ENCODE measurements at places on chromosomes 4 and X. TPM values are rescaled to one million over a fixed set of nuclear protein-coding genes. Genes with fewer than 3 reads are reported as not detected.

SULT1B1 gene
- total RNA-seq, result 0.13 TPM

USP26 gene
- not detected for total RNA-seq

SLC10A3 gene
- total RNA-seq, result 7.4 TPM

NDST3 gene
- total RNA-seq, result not detected

MMRN1 gene
- total RNA-seq, result under 0.01 TPM

SHISA3 gene
- total RNA-seq, result not detected

DNA sequence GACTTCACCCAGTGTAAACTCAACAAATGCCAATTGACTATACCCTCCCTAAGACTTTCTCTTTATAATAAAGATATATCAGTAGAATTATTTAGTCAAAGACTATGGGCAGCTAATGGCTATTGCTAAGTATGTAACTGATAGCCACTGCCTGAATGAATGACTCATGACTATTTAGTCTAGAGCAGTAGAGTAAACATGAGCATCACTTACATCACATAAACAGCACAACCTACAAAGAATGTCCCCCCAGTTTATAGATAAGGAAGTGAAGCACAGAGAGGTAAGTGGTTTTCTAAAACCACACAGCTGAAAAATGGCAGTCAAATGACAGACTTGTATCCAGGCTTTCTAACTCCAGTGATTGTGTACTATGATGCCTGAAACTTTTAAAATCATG, 507.0 kb downstream of the PPARGC1A start:
- peak; percentile 86 for DNase-seq

GRCh38 chrX:35499071-35499862, 298.9 kb upstream of the MAGEB16 start:
- no peak for DNase-seq

- no peak for DNase-seq
Observed at GRCh38 chrX:121301356-121301755, 253.9 kb downstream of the GLUD2 start.

- DNase-seq, result peak; percentile 73
Observed at GRCh38 chrX:40784516-40785151, 49.3 kb upstream of the MED14 start.

DNA sequence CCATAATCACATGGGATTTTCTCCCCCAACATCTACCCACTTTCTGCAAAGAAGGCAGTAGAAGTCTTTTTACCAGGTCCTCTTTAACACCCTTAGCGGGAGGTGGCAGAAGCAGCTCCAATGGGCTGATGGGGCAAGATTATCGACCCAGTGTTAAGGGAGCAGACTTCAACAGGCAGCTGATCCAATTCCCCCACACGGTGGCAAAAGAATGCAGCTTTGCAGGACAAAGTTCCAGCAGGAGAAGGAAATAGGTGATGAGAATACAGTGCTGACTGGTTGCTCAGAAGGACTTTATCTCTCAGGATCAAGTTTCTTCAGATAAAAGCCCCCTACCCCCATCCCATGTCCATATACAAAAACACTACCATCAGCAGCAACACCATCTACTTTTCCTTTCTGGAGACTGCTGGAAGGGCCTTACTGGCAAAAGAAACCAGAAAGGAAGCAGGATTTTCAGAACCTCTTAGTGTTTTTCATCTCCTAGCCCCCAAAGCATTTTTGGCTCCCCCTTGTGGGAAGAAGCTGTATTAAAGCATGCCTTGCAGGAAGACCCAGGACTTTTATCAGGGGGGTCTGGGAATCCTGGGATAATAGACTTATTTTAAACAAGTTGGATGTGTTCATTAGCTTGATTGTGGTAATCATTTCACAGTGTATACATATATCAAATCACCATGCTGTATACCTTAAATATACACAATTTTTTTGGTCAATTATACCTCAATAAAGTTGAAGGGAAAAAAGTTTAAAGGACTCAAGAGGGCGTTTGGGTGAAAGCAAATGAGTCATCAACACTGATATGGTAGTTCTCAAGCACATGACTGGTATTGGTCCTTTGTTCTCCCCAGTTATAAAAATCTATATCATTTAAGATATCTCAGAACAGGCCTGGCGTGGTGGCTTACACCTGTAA, 146.4 kb downstream of the GPC3 start:
- peak; percentile 26 for DNase-seq

DNA sequence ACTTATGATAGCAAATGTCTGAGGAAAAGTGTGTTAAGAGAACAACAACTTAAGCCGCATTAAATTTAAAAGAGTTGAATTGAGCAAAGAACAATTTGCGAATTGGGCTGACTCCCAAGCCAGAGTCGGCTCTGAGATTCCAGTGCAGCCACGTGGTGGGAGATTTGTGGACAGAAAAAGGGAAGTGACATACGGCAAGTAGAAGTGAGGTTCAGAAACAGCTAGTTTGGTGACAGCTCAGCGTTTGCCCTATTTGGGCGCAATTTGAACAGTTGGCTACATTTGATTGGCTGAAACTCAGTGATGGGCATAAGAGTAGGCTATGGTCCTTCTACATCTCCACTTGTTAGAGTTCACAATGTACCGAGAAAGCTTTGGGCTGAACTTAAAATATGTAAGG, 124.0 kb downstream of the PRKX start:
- DNase-seq, result no peak

DNA sequence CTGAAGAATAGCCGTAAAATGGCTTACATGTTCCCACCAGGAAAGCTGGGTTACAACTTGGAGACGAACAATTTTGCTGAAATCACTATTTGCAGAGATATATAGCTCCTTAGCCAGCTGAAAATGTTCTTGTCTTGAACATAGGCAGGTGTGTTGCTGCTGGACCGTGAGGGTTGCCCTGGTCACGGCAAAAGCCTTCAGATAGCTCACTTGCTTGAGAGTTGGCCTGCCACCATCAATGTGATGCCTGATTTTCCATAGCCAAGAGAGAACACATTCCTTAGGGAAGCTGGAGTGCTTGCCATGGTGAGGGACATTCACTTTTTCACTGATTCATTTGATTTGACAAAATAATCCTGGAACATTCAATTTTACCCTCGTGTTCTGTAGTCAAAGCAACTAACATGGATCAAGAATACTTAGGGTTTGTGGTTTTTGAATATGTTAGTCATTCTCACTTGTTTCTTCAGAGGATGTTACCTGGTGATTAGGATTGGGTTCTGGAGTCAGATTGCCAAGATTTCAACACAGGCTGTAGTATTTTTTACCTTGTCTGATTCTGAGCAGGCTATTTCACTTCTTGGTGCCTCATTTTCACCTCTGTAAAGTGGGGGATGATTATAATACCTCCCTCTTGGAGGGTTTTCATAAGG, 536.9 kb downstream of the RAPGEF2 start:
- DNase-seq, result peak; percentile 20

GRCh38 chr4:176969011-176969410, 176.3 kb upstream of the VEGFC start:
- no peak for DNase-seq

DNA sequence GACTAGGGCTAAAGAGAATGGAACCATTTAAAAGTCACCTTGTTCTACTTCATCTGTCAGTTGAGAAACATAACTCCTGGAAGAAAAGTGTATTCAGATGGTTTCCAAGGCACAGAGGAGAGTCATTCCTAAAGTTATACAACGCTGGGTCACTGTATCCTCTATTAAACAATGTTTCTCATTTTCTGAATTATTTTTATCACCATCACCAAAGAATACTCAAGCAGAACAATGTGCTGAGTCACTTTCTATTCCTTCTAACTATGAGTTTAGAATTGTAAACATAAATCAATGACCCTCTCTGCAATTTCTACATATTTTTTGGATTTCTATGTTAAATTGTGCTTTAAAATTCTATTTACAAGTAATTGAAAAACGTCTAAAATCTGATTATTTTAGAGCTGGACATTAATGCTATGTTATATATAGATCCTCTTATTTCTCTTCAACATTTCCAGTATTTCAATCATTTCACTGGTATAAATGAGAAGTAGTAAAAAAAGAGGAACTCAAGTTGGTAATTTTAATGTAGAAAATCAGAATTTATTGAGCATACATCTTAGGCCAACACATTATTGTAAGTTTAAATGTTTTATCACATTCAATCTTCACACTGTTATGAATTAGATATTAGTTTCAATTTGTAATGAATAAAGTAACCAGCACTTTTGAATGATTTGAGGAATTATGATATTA, 7.5 kb downstream of the DTHD1 start:
- DNase-seq, result peak; percentile 47

DNA sequence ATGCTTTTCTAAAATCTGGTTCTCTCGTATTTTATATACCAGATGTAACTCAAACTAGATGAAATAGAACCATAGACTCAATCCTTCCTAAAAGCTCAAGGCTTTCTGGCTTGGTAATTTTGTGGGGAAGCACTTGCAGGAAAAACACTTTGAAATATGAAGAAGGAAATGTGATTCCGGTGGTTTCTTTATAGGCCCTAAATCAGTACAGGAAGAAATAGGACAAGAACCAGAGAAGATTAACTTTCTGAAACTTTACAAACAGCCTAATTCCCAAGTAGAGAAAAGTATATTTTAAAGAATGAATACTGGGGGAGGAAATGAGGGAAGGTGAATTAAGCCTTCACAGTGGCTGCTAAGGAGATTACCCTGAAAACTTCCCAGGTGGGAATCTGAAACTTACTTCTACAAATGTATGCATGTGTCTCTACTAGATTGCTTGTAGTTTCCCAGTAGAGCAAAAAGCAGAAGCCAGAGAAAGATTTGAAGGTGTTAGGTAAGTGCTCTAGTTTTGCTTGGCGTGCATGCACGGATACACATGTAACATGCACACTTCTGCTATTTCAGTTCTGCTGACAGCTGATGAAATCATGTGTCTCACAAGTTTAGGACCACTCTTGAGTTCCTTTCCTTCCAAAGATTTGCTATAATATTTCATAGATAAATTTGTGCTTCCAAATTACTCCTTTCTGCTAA, 92.1 kb downstream of the AFF1 start:
- DNase-seq, result no peak

GRCh38 chr4:25937801-25938200, 23.8 kb downstream of the SMIM20 start:
- no peak for DNase-seq

DNA sequence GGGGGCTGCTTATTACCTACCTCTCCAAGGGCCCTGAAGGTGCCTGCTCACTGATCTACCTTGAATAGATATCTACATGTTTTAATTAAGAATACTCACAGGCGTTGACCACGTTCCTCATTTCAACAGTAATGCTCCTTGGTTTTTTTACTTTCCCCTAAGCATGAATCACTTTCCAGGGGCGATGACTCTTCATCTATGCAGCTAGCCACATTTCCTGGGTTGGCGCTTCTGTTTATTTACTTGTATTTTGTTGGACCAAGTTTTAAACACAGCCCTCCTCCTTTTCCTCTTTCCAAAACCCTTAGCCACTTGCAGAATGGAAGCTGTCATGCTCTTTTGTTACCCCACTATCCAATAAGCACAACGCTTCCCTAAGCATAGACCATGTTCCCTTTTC, 50.8 kb downstream of the CBLL2 start:
- DNase-seq, result peak; percentile 73

- DNase-seq, result no peak
Observed at GRCh38 chrX:56231537-56232090, 542 bp upstream of the KLF8 start.

DNA sequence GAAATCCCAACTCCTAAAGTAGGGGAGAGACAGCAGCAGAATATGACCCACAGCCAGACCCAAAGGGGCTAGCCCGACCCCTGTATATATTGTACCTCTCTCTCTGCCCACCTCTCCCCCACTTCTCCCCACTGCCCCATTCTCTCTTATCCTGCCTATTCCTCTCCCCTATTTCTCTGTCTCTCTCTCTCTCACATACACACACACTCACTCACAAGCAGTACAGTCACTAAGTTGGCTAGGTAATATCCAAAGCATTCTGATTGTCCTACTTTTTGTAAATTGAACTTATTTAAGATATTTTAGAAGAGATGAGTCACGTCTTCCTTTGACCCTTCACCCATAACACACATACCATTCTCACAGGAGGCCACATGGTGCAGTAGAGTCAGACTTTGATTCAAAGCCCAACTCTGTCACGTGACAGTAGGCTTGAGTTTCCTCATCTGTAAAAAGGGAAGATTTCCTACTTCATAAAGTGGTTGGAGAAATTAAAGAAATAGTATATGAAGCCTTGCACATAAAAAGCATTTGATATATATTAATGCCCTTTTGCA, 29.5 kb downstream of the SRPX2 start:
- DNase-seq, result peak; percentile 15

- peak; percentile 37 for DNase-seq
Observed at GRCh38 chr4:74032064-74032463, 6.4 kb downstream of the CXCL3 start.

GRCh38 chr4:80903020-80903419, 127.5 kb upstream of the BMP3 start:
- DNase-seq, result no peak

- DNase-seq, result no peak
Observed at GRCh38 chrX:3143043-3143799, 102.0 kb downstream of the ARSF start.

DNA sequence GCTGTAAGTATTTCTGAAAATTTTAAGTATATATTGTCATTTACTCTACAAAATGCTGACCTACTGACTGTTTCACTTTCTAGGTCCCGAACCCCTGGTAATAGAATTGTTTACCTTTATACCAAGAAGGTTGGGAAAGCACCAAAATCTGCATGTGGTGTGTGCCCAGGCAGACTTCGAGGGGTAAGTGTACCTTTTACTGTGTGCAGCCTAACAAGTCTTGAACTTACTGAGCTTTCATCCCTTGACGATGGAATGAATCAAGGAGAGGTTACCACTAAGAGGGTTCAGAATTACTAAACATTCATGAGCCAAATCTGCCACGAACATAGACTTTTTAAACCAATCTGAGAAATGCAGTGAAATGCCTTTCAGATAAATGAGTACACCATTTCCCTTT, 1.6 kb downstream of the RPL34 start:
- DNase-seq, result no peak

DNA sequence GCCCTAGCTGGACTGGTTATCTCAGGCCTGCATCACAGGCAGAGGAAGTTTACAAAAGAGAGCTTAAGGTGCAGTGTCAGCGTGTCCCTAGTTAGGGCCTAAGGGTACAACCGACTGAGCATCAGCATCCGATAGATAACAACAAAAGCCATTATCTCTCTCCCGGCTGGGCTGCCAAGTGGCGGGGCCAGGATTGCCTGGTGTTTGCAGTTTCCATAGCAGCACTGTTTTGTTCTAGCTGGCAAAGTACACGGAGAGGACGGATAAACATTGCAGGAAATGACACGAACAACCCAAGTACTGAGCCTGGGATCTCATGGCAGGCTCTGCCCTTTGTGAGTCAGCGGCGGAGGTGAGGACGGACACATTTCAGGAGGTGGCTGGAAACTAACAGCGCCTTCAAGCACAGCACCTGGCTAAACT, 104.7 kb upstream of the NOCT start:
- peak; percentile 97 for DNase-seq

DNA sequence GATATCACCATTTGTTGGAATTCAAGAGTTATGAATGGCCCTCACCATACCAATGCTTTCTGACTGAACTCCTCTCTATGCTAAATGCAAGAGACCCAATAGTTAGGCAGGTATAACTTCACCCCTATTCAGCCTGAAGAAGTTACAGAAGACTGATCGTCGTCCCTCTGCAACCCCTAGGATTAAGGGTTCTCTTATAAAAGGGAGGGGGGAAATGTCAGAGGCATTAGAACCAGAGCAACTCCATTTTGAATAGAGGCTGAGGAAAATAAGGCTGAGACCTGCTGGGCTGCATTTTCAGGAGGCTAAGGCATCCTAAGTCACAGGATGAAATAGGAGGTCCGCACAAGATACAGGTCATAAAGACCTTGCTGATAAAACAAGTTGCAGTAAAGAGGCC, 494.3 kb downstream of the SPRY1 start:
- DNase-seq, result no peak
